H9 (cell line): ENCODE measurements at places on chromosomes 3 and 15.

GRCh38 chr3:42696356-42697288, 6.0 kb downstream of the HHATL start:
- DNase-seq, result peak; percentile 9

GRCh38 chr15:70053716-70054229, 43.9 kb downstream of the TLE3 start:
- DNase-seq, result no peak

DNA sequence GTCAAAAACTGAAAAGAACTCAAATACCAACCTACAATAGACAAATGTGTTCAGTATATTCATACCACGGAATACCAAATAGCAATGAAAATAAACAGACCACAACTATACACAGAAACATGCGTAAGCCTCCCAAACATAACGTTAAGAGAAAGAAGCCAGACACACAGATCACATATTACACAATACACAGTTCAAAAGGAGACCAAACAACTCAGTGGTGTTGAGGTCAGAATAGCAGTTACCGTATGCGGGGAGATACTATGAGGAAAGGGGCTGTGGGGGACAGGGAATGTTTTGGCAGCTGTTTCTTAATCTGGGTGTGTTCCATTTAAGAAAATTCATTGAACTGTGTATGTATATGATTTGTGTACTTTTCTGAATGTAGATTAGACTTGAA, 6.6 kb downstream of the OSBPL10 start:
- DNase-seq, result no peak

DNA sequence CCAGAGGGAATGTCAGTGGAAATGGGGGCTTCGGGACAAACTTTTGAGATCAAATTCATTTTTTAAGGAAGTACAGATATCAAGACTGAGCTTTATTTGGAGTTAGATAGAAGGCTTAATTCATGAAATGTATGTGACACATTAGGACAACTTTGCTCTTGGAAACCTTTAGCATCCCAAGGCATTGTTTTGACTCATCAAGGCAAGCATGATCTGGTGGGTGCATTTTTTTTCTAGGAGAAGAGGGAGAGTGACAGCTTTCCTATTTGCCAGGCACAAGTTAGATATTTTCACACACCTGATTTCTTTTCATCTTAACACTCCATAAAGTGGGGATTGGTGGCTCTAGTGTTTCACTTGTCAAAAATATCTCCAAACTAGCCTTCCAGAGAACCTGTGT, 61.5 kb upstream of the RPL35A start:
- no peak for DNase-seq

- no peak for DNase-seq
These were observed 66.8 kb upstream of the BLM start for GRCh38 chr15:90650117-90650955.

- no peak for DNase-seq
These were observed 94.6 kb downstream of the CYP19A1 start for GRCh38 chr15:51243774-51244173.

GRCh38 chr15:68031404-68031803, 22.7 kb upstream of the PIAS1 start:
- DNase-seq, result no peak

DNA sequence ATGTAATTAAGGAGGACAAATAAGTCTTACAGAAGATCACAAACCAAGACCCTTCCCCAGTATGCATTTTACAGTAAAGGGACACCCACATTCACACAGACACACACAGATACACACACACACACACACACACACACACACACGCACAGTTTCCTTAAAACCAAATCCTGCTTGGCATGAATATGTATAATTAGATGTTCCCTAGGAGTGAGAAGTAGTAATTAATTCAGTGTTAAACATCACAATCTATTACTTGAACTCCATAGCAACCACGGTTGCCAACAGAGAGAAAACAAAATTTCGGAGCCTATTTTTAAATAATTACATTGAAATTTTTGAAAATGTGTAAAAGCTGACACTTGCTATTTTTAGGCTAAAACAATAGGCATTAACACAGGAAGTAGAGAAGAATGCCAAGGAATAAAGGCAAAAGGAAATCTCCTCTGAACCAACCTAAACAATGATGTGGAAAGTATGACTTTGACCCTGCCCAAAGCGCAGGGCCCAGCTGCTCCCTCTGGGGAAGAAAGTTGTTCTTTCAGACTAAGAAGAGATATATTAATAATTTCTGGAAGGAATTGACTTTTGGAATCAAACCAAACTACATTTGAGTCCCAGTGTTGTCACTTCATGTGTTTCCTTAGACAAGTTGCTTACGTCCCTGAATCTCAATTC, 215.3 kb downstream of the CPNE4 start:
- no peak for DNase-seq

GRCh38 chr15:69509131-69509530, 56.5 kb downstream of the RPLP1 start:
- no peak for DNase-seq

- no peak for DNase-seq
These were observed 372.5 kb downstream of the NLGN1 start for GRCh38 chr3:173770011-173770410.

GRCh38 chr15:33907326-33907725, 61.0 kb upstream of the CHRM5 start:
- DNase-seq, result no peak

- no peak for DNase-seq
These were observed 49.7 kb upstream of the GADL1 start for GRCh38 chr3:30944124-30944523.

GRCh38 chr3:122560680-122561079, 3.4 kb downstream of the PARP9 start:
- DNase-seq, result no peak

DNA sequence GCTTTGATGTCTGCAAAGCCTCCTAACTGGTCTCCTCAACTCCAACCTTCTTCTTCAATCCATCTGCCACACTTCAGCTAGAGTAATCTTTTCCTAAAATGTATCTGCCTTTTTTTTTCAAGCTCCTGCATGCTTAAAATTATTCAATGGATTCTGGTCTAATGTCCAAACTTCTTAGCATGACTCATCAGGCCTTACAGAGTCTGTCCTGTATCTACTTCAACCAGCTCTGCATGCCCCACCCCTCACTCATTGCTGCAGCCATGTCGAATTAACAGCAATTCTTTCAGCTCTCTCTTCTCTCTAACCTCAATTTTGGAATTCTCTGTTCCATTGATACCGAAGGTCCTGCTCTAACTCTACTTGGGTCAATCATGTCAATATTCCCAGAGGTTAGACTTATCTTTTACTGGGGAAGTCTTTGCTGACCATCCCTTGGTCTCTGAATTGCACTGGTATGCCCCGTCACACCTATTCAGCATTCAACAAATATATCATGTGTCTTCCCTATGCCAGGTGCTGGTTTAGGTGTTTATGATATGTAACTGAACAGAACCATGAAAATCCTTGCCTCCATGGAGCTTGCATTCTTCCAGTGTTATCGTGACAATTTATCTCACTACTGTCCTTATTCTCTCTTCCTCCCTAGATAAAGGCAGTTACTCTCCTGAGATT, 88.5 kb upstream of the NANOGP8 start:
- DNase-seq, result no peak

DNA sequence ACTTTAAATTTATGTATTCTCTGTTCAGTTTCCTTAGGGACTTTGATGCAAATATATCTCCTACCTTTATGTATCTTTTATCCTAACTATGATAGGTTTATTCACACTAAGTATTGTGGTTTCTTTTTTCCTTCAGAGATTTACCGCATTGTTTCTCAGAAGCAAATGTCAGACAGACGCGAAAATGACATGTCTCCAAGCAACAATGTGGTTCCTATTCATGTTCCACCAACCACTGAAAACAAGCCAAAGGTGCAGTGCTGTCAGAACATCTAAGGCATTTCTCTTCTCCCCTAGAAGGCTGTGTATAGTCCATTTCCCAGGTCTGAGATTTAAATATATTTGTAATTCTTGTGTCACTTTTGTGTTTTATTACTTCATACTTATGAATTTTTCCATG, 18.3 kb downstream of the RAB11A start:
- no peak for DNase-seq

DNA sequence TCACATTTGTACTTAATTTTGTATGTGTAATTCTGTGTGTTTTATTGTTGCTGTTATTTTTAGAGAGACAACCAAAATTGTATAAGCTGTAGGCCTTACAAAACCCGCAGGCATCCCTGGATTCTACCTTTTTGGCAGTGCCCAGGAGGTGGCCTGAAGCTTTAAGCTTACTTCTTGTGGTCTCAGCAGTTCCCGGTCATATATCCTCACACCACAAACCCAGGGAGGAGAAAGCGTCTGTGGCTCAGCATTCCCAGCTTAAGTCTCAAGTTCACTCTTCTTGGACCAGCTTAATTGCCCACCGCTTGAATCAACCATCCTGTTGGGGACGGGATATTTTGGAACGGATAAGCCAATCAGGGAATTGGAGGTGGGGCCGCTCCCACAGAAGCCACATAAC, 36.7 kb downstream of the C2CD4A start:
- no peak for DNase-seq

DNA sequence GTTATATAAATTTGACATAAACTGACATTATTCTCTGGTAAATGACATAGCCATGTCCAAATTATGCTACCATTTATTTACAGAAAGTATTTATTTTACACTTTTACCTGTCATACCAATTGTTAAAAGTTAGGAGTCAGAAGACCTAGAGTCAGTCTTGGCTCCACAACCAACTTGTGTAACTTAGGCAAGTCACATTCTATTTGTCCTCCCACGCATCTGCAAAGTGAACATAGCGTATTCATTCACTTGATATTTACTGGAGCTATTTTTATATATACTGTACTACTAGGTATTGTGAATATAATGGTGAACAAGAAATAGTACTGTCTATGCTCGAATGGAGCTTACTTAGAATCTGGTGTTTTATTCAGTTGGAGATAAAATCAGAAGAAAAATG, 78.7 kb downstream of the ZNF280D start:
- DNase-seq, result no peak

GRCh38 chr15:66481107-66481856, 16.3 kb downstream of the SNAPC5 start:
- DNase-seq, result no peak

DNA sequence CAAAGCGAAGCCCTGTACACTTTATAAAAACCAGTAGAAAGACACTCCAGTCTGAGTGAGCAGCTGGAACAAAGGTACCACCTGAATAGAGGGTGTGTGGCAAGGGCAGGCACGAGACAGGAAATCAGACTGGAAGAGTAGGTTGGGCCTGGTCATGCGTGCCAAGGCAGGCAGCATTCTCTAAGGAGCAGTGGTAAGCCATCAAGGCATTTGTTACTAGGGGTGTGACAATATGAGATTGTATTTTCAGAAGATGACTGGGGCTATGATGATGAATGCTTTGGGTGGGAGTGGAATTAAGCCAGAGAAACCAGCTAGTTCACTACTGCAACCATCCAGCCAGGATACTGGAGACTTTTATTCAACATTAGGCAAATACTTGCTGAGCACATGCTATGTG, 5.0 kb downstream of the JMJD7 start:
- DNase-seq, result no peak

DNA sequence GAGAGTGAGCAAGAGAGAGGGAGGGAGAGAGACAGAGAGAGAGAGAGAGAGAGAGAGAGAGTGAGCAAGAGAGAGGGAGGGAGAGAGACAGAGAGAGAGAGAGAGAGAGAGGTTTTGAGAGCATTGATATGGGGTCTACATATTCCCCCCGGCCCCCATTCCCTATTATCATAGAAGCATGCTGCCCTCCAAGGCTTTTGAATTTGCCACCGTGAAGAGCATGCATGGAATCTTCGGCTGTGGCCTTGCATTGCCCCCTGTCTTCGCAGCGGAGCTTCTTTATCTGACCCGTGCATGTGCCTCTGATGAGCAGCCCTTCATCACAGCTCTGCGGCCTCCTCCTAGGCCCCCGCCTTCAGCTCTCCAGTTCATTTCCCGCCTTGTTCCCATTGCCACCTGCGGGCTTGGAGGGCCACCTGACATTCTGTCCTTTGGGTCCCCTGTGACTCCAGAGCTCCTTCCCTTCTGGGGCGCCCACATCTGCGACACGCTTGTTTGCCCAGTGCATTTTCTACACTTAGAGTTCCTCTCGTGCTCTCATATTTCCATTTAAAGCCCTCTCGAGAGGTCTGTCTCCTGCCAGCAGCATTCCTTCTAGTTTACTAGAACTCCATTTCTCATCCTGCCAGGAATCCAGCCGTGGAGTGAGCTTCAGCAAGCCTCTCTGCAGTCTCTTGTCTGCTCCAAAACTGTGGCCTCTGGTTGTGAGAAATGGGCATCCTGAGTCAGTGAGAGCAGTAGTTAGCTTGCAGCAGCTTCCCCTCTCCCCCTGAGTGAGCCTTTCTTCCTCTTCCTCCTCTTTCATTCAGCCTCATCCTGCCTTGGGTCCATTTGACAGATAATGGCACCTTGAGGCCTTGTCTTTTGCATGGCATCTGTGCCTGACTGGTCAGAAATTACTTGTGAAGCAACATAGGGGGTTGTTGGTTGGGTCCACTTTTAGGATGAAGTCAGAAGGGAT, 25.3 kb downstream of the LPP start:
- no peak for DNase-seq

DNA sequence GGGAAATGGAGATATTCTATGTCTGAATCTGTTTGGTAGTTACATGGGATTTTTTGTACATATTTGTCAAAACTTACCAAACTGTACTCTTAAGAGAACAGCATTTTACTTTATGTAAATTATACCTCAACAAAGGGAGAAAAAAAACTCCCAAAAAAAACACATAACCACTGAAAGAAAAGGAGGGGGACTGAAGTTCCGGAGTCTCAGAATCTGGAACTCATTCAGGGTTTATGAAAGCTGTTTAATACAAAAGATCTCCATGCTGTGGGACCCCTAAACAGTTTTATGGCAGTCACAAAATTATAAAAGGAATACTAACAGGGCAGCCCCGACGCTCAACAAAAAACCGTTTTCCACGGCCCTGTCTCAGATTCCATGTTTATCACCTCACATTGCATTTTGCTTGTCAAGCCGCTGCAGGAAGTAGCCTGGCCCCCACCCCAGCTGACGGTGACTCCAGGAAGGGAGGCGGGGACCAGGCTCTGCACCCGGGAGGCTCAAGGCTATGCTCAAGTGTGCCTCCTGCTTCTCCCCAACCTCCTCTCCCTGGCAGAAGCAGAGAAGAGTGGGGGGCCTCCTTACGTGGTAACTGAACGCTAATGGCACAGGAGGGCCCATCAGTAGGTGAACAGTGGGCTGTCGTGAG, 29.3 kb downstream of the RFT1 start:
- DNase-seq, result no peak
